ENCODE measurements at places on chromosomes 3 and 15.

- no peak for DNase-seq
Observed at GRCh38 chr3:116378077-116378476, 67.2 kb downstream of the LSAMP start.

- DNase-seq = no peak
Observed at GRCh38 chr3:62631488-62631887, 243.7 kb downstream of the CADPS start.

DNA sequence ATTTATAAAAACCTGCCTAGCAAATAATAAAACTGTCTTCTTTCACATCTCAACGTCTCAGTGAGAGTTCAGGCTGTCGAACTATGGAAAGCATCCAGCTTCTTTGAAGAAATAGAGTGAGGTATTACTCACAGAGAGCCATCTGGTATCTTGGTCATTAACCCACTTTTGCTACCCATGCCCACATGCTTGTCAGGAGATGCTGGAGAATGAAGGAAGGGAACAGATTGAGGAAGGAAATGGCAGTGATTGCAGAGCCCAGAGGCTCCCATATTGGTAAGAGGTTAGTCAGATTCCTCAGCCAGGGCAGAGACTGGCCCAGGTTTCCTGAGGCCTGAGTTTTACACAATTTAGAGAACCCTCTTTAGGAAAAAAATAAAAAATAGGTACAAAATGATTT, 119.1 kb downstream of the B3GALNT1 start:
- DNase-seq = no peak

DNA sequence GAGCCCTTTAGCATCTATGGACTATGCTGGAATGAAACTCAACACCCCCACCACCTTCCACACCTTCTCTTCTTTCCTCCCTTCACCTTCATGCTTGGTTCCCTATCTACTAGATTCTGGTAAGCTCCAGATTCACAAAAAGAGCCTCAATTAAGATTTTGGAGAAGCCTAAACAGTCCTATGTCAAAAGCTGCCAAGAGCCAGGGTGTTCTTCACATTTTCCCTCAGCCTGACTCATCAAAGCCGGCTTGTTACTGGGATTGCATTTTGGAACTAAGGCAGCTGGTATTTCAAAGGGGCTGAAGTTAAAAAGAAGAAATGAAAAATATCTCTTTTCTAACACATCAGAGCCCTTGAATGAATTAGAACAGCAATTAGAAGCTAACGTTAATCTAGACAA, 247.7 kb downstream of the MYRIP start:
- DNase-seq = no peak

GRCh38 chr3:58766587-58767282, 100.2 kb upstream of the FAM3D start:
- no peak for DNase-seq

DNA sequence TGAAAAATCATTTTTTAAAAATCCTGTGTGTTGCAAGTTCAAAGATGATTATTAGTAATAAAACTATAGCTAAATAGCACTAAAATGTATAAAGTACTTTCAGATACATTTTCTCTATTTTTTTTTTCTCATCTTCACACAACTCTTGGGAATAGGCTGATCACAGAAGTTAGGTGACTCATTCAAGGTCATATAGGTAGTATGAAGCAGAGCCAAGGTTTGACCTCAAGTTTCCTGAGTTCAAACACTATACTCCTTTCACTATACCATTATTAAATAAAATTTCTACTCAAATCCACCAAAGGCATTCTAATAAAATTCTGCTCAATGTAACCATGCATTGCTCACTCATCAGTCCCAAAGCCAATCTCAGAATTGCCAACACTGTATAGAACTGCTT, 21.3 kb downstream of the FRMD5 start:
- DNase-seq = no peak

GRCh38 chr3:149663966-149664365, 6.1 kb upstream of the WWTR1 start:
- no peak for DNase-seq

DNA sequence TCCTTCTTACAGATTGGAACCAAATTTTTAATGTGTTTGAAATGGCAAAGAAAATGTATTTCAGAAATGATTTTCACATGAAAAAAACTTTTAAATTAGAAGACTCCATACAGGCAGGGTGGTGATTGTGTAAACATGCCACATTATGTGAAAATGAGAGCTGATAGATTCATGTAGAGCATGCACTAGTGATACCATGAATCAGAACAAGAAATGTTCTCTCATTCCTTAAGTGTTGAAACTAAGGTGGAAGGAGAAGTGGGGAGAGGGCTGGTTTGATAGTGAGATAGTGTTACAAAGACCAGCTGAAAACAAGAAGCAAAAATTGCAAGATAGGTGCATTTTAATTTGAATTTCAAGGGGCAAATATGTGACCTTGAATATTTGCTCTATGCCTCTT, 100.3 kb downstream of the CCNL1 start:
- no peak for DNase-seq

- peak; percentile 24 for DNase-seq
Observed at GRCh38 chr3:134197681-134198261, 52.9 kb downstream of the RYK start.

- no peak for DNase-seq
Observed at GRCh38 chr3:187673012-187673411, 2.8 kb upstream of the SST start.

DNA sequence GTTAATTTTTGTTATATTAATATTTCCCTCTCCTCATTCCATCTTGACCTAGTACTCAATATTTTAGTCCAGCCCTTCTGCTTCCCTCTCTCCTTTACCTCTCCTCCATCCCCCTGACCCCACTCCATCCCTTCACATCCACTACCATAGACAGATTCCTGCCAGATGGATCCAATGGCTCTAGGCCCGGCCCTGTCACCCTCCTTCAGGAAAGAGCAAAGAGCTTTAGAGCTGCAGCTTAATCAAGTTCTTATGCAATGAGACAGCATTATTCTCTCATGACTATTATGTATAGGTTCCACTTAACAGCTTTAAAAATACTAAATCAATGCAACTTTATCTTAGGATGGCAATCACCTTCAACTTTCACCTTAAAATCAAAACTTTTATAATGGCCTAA, 200.7 kb upstream of the TTC14 start:
- no peak for DNase-seq

DNA sequence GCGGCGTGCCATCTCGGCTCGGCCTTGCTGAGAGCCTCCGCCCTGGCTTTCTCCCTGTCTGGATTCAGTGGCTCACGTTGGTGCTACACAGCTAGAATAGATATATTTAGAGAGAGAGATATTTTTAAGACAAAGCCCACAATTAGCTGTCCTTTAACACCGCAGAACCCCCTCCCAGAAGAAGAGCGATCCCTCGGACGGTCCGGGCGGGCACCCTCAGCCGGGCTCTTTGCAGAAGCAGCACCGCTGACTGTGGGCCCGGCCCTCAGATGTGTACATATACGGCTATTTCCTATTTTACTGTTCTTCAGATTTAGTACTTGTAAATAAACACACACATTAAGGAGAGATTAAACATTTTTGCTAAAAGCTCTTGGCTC, 54.1 kb downstream of the PLXNA1 start:
- DNase-seq = no peak

GRCh38 chr3:24688446-24689148, 193.9 kb upstream of the THRB start:
- DNase-seq = no peak

DNA sequence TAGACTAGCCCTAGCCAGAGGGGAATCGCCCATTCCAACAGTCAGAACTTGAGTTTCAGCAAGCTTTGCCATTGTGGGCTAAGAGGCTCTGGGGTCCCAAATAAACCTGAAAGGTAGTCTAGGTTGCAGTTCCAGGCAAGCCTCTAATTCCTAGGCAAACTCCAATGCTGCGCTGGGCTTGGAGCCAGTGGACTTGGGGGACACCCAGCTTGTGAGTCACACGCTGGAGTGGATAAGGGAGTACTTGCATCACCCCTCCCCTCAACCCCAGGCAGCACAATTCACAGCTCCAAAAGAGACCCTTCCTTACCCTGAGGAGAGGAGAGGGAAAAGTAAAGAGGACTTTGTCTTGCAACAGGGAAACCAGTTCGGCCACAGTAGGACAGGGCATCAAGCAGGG, 105.2 kb upstream of the DPPA4 start:
- DNase-seq = no peak

GRCh38 chr3:81871358-81872155, 110.1 kb upstream of the GBE1 start:
- DNase-seq = no peak

GRCh38 chr3:135268941-135269532, 474.0 kb downstream of the EPHB1 start:
- no peak for DNase-seq

GRCh38 chr15:71742964-71743363, 67.4 kb upstream of the NR2E3 start:
- no peak for DNase-seq

DNA sequence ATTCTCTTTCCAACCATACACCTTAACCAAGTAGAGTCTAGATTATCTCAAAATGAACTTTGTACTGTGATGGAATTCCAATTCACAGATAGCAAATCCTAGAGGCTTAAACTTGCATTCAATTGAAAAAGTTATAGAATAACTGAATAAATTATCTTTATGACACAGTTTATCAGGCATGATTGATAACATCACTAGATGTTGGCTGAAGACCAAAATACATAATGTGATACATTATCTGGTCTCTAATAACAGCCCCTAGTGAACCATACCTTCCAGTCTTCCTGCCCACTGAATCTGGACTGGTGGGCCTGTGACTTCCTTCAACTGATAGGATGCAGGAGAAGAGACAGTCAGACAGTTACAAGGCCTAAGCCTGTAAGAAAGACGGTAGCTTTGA, 165.2 kb upstream of the CMC1 start:
- DNase-seq = no peak

DNA sequence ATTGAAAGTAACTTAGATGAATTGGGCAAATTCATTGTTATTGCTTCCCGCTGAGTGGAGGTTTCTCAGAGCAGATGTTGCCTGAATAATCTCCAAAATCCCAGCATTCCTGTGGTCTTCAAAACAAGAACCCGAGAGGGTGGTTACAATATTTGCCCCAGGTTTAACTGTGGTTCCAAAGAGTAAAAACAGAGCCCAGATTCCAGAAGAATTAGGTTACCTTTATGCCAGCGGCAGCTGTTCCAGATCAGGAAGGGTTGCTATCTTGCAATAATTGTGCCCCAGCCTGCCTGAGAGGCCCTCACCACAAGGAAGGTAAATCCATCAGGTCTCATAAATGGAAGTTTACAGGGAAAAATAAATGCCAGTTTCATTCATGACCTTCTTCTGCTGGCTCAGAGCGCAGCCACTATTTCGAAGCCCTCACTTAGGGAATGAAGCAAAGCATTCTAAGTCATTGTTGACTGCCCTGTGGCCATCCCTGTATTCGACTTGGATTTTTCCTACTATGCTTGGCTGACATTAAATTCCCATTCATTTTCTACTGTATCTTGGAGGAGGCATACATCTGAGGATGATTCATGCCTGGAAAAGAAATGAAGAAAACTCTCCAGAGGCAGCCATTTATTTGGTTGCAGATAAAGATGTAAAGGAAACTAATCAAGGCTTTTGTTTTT, 54.6 kb downstream of the SSUH2 start:
- no peak for DNase-seq

GRCh38 chr3:15851735-15852134, 54.0 kb upstream of the ANKRD28 start:
- DNase-seq = no peak

DNA sequence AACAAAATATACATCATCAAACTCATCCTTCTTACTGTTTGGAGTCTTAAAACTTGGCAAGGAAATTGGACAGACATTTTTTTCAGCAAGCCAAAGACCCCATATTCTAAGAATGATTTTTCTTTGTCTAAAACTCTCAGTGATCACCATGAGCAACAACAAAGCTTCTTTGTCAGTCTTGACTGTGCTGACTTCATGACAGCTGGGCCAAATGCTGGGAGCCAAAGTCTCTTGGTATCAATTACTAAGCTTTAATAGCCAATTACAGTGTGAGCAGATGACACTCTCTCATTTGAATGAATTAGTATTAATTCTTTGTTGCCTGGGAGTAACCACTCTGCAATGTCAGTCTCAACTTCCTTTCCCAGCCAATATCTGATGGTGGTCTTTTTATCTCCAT, 48.1 kb upstream of the GK5 start:
- DNase-seq = no peak

GRCh38 chr3:133831966-133832801, 26.6 kb downstream of the SRPRB start:
- no peak for DNase-seq

GRCh38 chr15:70095408-70096214, 2.1 kb downstream of the TLE3 start:
- DNase-seq = no peak

DNA sequence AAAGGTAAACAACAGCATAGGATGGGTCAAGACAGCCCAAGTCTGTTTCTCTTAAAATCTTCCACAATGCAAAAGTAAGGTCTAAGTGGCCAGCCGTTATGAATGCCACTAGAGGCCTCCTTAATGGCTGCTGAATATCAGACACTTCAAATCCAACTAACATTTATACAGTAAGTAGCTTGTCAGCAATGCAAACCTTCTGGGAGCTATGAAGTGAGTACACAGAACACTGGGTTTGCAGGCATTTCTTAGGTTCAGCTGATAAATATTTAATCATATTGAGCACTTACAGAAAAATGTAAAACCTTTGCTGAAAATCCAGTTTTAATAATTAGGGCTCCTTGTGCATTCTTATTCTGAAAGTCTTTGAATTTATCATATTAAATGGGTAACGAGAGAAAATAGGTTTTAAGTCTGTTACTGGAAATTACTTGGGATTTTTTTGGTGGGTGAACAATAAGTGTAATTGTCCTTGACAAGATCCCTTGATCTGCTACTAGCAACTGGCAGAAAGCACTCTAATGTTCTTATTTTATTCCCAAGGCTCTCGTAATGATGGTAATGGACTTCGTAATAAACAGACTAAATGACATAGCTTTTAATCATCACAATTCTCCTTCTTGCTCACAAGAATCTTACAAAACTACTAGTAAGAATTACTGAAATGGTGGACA, 141.7 kb upstream of the GPR149 start:
- DNase-seq = no peak

- DNase-seq = no peak
Observed at GRCh38 chr15:47184003-47184907, 533.0 kb upstream of the SEMA6D start.

DNA sequence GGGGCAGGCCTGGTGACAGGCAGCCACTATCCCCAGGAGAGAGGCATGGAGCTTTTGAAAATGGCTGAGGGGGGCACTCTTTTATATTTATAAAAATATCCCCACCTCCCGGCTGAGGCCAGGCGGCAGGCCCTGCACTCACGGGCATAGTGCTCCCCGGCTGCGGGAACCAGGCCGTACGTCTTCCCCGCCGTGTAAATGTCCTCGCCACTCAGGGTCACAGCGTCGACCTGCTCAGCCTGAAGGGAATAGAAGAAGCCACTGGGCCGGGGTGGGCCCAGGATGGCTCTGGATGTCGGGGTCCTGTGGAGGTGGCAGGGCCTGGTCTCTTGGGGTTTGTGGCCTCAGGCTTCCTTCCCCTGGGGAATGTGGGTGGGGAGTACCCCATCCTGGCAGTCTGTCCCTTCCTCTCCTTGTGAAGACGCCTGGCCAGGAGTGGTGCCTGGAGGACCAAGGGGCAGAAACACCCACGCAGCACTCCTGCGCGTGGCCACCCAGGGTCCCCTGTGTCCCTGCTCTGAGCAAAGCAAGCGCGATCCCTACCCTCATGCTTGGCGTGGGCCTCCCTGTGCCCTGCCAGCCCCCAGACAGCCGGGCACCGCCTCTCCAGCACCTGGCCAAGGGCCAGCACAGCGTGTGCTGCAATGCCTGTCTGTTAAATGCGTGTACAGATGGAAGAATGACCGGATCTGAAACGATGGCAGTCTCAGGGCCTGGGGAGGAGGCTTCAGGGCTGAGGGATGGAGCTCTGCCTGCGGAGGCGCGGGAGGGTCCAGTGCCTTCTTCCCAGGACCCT, 18.9 kb downstream of the MELTF start:
- no peak for DNase-seq

Measured in AG04449 (cell line).